ENCODE measurements at places on chromosomes 11 and 22. TPM values are rescaled to one million over a fixed set of nuclear protein-coding genes. Genes with fewer than 3 reads are reported as not detected.

GRCh38 chr11:108241330-108242037 lies 18.6 kb downstream of the ATM start:
- H3K27me3 ChIP-seq, result no peaks in the 10 kb centered on the region
- H3K36me3 ChIP-seq, result peaks cover 56% of the 10 kb centered on the region
- peak overlapping the region; percentile 19 for H3K4me3 ChIP-seq

DNA sequence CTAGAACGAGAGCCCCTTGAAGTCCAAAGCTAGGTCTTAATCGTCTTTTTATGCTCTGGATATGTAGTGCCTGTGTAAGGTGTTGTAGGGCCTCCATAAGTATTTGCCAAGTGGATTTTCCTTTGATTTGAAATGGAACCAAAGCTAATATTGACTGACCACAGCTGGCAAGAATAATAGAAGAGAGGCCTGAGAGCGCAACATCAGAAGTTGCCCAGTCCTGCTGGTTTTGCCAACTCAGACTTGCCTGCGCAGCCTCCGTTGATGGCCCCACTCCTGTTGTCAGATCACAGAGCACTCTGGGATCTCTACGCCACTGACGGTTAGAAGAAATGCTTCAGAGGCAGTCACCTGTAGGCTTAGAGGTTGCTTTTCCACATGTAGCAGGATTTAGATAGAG lies 251.2 kb downstream of the TENM4 start:
- H3K36me3 ChIP-seq, result no peaks in the 10 kb centered on the region
- H3K4me1 ChIP-seq, result no peaks in the 10 kb centered on the region
- no peak overlapping the region for H3K4me3 ChIP-seq
- peaks cover 3% of the 10 kb centered on the region for H3K27me3 ChIP-seq

DNA sequence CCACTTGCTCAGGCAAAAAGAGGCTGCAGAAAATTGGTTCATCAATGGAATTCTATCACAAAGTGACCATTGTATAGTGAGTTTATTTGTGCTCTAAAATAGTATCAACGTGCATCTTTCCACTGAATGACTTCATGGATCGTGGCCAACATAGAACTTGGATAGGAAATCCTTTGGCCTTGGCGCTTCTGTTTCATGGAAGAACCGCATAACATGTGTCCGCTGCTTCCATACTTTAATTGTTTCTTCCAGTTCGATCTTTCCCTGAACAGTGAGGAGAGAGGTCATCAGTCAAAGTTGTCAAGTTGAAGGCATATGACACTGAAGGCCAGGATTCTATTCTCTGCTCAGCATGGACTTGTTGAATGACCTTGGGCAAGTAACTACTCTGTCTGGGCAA lies 4.5 kb downstream of the NDUFA6 start:
- H3K36me3 ChIP-seq, result peaks cover 49% of the 10 kb centered on the region
- H3K4me1 ChIP-seq, result peaks cover 24% of the 10 kb centered on the region
- no peaks in the 10 kb centered on the region for H3K27me3 ChIP-seq
- no peak overlapping the region for H3K27ac ChIP-seq
- H3K4me3 ChIP-seq, result no peak overlapping the region
- no peak for DNase-seq

DNA sequence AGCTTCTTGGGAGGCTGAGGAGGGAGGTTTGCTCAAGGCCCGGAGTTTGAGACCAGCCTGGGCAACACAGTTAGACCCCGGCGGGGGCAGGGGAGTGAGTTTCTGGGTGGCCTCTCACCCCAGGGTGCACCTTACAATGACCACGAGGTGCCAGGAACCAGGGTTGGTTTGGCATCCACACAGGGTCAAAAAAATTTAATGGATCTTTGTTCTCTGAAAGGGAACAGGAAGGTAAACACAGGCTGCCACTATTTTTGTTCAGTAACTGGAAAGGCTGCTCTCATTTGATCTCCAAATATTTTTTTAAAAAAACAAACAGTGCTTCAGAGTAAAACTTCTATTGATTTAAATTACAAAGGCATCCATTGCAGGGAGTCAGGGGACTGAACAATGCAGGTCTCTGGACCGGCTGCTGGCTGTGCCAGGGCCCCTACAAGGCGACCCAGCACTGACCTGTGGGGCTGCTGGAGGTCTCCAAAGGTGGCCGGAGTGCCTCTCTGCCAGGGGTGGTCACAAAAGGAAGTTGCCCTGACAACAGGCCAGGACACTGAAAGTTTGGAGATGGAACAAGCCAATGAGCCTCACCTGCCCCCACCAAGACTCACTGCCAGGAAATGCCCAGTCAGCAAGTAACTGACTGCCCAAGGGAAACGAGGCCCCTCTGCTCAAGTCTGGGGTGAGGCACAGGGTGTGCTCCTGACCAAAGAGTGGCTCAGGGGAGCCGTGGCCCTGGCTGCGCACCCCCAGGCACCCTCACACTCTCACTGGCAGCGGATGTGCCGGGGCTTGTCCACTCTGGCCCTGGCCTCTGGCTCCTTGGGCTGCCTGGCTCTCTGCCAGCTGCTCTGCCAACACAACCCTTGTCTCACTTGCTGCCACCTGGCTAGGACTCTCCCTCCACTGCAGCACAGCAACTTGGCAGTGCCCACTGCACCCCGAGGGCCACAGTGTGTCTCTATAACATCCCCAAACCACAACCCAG lies 51.8 kb downstream of the ARFGAP3 start:
- no peaks in the 10 kb centered on the region for H3K4me1 ChIP-seq
- H3K27me3 ChIP-seq, result no peaks in the 10 kb centered on the region
- no peak for DNase-seq
- no peak overlapping the region for H3K4me3 ChIP-seq
- H3K36me3 ChIP-seq, result peaks cover 8% of the 10 kb centered on the region

Gene KRTAP5-1
- not detected for total RNA-seq

- H3K4me1 ChIP-seq, result no peaks in the 10 kb centered on the region
- peaks cover 39% of the 10 kb centered on the region for H3K27me3 ChIP-seq
- DNase-seq, result no peak
Observed at GRCh38 chr11:107732689-107733051, 20.8 kb upstream of the SLN start.

Gene SCN4B
- 0.58 TPM for total RNA-seq

DNA sequence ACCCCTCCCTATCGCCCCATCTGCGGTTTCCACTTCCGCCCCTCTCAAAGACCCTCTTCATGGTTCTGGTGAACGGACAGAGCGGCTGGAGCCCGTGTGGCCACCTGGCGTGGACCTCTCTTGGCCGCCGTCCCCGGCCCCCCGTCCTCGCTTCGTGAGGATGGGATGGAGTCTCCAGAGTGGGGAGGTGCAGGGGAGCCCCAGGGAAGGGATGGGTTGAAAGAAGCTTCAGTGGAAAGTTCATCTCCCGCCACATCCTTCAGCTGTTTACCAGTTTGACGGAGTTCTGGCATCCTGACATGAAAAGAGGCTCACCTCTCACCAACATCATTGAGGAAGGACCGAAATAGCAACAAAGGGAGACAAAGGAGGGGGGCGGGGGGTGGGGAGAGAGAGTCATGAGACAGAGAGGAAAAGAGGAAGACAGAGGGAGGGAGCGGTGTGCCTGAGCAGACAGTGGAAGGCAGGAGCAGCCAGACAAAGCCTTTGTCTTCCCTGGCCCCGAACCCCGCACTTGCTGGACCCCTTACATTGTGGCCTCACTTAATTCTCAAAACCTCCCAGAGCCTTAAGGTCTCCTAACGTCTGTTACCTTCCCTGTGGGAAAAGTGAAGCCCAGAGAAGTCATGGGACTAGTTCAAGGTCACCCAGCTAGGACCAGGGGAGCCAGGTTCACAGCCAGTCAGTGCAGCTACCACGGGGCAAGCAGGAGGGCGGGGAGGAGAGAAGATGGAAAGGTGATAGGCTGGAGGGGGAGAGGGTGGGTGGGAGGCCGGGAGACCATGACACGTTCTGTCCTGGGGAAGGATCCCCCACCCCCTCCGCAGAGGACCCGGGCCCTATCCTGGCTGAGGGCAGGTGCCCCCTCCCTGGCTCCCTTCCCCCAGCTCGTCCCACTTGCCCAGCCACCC lies 54.9 kb downstream of the CD6 start:
- H3K27ac ChIP-seq, result peak overlapping the region; percentile 93
- peaks cover 77% of the 10 kb centered on the region for H3K4me1 ChIP-seq
- H3K36me3 ChIP-seq, result peaks cover 64% of the 10 kb centered on the region

Gene CST6
- not detected for total RNA-seq

Gene OR51B4
- not detected for total RNA-seq

Gene APOL4
- total RNA-seq, result 0.70 TPM

GRCh38 chr11:35750315-35750714 lies 87.7 kb downstream of the TRIM44 start:
- H3K27ac ChIP-seq, result no peak overlapping the region
- H3K36me3 ChIP-seq, result peaks cover 58% of the 10 kb centered on the region
- no peaks in the 10 kb centered on the region for H3K27me3 ChIP-seq
- H3K4me3 ChIP-seq, result no peak overlapping the region
- no peak for DNase-seq
- H3K4me1 ChIP-seq, result peaks cover 2% of the 10 kb centered on the region

Gene SLC22A6
- not detected for total RNA-seq

Gene SLC16A8
- not detected for total RNA-seq

Gene GRAP2
- total RNA-seq, result 65.5 TPM

DNA sequence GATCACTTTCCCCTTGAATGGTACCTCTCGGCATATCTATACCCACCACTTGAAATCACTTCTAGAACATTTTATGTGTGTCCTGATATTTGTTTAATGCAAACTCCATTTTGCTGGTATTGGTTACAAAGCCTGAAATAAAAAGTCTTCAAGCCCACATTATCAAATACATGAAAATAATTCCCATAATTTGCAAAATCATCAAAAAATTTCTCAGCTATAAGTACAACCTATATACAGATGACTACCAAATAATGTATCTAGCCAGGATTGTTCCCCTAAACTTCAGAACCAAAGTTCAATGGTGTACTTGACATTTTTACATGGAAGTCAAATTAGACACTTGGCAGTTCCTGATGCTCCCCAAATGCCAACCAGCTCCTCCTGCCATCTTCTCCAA lies 71.8 kb downstream of the PRCP start:
- no peaks in the 10 kb centered on the region for H3K4me1 ChIP-seq
- DNase-seq, result no peak
- H3K27ac ChIP-seq, result no peak overlapping the region
- H3K27me3 ChIP-seq, result no peaks in the 10 kb centered on the region

Gene KRTAP5-10
- total RNA-seq, result not detected

Gene MS4A15
- total RNA-seq, result not detected

GRCh38 chr22:31753005-31753633 lies 700 bp upstream of the DEPDC5 start:
- peak overlapping the region; percentile 98 for H3K27ac ChIP-seq
- peak; percentile 2 for DNase-seq
- peak overlapping the region; percentile 93 for H3K4me3 ChIP-seq

GRCh38 chr11:60977224-60977623 lies 5.7 kb downstream of the CD6 start:
- peak overlapping the region; percentile 76 for H3K4me3 ChIP-seq
